ENCODE measurements at places on chromosomes 2 and 18. TPM values are rescaled to one million over a fixed set of nuclear protein-coding genes. Genes with fewer than 3 reads are reported as not detected.

GRCh38 chr2:190996338-190996946, 17.5 kb downstream of the STAT1 start:
- no peak for DNase-seq

DNA sequence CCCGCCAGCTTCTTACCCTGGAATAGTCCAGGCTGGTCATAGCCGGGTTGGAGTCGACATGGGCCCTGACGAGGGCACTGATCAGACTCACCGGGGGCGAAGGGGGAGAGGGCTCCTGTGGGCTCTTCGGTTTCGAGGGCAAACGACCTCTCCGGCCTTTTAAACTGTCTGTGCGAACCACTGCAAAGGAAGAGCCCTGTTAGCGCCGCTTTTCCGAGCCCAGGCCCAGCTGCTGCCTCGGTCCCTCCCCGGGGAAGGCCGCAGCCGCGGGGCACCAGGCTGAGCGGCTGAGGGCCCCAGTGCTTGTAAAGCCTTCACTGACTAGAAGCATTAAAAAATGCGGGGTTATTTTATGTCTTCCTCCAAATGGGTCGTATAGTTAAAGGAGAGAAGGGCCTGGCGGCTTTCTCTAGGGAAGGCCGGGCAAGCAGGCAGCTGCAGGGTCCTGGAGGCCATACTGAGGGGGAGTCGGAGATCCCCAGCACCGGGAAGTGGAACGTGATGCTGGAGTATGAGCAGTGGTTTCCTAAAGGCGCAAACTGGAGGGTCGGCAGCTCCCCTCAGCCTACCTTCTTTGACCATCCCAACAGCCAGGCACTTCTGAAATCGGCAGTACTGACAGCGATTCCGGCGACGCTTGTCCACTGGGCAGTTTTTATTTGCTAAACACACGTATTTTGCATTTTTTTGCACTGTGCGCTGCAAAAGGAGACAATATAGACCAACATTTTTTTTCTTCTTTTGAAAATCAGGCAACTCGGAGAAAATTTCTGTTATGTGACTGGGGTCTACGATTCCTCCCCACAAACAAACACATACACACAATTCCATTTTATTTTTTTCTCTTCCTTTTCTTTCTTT, 4.5 kb downstream of the NR4A2 start:
- peak; percentile 38 for DNase-seq

Gene IL1B
- total RNA-seq = 2.7 TPM

Gene ZSWIM2
- not detected for total RNA-seq

Gene ANKRD29
- 25.7 TPM for total RNA-seq

DNA sequence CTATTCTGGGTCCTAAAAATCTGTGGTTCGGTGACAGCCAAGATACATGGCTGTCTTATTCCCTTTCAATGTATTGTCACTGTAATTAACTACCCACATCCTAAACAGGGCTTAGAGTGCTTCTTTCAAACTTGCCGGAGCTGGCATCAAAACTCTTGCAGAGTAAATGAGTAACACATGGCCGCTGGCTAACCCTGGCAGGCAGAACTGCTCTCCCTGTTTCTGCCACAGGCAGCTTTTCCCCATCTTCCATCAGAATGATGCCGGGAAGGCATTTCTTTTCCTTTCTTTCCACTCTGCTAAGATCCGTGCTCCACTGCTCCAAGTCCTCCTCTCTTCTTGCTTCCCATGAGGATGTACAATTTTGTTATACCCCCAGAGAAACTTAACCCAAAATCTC, 54.8 kb upstream of the PTPRM start:
- no peak for DNase-seq
